Stimulated activated CD8-positive, alpha-beta memory T cell treated with anti-CD3 and anti-CD28 coated beads, Interleukin-15, amount 100 ng/mL, for 4 hours (primary cell): ENCODE measurements at places on chromosomes 1 and 21.

- no peak for DNase-seq
Measured at GRCh38 chr21:26555540-26556146, 17.4 kb downstream of the CYYR1 start.

- no peak for DNase-seq
Measured at GRCh38 chr1:210455840-210456603, 127.3 kb downstream of the HHAT start.

DNA sequence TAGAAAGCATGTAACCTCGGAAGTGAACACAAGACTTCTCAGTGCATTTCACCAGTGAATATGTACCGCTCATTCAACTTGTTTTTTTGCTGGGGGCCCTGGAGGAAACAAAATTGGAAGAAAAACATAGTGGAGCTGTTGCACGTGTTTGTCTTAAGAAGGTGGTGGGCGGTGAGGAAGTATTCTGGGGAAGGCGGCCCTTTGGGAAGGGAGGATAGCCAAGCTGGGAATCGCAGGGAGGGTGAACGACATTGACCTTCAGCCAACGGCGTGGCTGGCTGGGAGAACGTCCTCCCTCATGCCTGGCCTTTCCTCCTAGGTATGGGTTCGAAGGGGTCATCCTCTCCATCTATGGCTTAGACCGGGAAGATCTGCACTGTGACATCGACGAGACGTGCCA, 19.4 kb downstream of the TFF3 start:
- no peak for DNase-seq

GRCh38 chr21:23384679-23385078, 2222.6 kb downstream of the MRPL39 start:
- no peak for DNase-seq

DNA sequence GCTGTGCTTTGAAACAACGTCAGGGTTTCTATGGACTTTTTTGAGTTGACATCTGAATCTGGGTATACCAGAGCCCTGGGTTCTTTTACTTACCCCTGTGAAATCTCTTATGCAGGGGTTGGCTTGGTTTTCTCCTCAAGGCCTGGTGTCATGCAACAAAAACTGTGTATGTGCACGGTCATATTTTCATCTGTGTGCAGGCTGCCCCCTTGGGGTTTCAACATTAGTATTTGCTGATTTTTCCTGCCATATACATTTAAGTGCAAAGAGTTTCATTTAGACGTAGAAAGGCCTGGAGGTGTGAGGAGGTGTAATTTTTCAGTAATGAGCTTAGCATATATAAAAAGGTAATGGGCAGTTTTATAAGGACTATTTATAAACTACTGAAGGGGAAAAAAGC, 22.0 kb upstream of the ZBTB18 start:
- DNase-seq = no peak

DNA sequence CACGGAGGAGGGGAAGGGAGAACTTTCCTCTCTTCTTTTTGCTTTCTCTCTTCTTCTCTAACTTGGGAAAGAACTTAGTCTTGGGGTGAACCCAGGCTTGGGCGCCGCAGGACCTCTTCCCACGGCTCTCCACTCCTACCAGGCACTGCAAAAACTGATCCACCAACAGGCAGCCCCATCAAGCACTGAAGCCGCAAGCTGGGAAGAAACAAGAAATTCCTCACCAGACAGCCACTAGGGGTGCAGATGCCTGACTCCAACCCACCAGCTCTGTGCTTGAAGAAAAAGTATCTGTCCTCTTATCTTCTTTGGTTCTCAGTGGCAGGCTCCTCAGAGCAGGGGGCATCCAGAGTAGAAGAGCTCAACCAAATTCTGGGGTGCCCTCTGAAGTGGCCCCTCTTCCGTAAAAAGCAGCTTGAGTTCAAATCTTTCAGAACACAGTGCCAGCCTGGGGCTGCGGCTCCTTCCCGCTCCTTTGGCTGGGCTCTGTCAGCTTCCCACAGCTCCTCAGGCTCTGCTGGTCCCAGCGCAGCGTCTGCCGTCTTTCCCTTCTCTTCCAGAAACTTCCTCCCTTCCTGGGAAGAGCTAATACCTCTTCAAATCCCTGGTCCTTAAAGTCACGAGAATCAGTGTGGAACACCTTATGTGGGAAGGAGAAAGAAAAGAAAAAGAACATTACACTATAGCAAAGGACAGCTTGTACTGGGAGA, 2.4 kb downstream of the SLC41A1 start:
- DNase-seq = no peak

- no peak for DNase-seq
Measured at GRCh38 chr1:81967951-81968350, 167.2 kb downstream of the ADGRL2 start.

- DNase-seq = no peak
Measured at GRCh38 chr1:62682531-62682930, 5.7 kb downstream of the DOCK7 start.

GRCh38 chr1:52022133-52022532, 11.5 kb downstream of the KTI12 start:
- DNase-seq = no peak

GRCh38 chr1:50264590-50264989, 155.9 kb downstream of the ELAVL4 start:
- no peak for DNase-seq

DNA sequence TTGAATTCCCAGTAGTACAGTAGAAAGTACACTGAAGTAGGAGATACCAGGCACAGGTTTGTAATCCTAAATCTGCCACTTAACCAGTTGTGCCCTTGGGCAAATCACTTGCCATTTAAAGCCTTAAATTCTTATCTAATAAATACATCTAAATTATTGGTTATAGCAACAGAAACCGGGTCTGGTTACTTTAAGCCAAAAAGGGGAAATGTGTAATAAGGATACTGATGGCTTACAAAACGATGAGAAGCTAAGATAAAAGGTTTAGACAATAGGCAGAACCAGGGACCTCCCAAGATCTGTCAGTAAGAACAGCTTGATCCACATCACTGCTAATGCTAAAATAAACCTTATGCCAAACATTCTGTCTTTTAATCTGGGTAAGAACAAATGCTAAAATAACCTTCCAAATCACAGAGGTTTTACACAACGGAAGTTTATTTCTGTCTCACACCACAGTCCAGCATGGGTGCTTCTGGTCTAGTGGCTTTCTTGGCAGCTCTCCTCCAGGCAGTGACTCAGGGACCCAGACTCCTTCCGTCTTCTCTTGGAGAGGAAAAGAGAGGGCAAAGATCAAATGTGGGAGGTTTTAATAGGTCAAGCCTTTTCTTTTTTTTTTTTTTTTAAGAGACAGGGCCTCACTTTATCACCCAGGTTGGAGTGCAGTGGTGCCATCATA, 16.5 kb upstream of the ZMYM1 start:
- no peak for DNase-seq

- no peak for DNase-seq
Measured at GRCh38 chr1:230857822-230858221, 10.5 kb downstream of the C1orf198 start.

DNA sequence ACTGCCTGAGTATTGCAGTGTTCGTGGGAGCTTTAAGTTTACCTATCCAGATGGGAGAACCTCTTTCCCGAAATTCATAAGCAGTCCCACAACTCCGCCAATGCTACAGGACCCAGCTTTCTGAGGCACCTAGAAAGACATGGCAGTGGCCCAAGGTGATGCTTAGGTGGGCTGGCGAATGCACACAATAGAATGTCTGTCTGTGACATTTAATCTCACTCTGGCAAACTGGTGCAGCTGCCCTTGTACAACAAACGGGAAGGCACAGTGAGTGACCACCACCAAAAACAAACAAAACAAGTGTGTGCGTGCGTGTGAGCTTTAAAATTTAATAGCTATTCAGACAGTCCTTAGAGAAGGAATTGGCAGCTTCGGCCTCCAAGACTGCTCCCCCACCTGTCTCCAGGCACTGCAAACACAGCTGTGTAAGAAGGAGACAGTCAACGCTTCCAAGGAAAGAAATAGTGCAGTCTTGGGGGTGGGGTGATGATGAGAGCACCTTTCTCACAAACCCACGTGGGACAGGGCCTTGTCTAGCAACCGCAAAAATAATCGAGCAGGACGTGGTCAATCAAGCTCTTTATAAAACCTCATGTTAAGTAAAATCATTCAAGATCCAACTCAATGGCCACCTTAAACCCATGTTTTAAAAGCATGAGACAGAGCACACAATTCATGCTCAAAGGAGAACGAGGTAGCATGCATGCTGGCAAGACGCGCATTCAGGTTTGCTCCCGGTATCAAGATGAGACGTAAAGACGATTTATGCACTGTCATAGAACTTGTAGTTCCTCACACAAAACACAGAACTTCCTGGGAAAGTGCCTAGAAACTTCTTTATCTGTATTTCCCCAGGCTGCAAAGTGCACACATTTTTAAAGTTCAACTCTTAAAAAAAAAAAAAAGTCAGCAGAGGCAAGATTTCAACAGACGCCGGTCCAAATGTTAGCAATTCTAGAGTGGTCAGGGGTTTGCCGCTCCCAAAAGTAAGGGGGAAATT, 84.1 kb downstream of the TM2D1 start:
- no peak for DNase-seq

DNA sequence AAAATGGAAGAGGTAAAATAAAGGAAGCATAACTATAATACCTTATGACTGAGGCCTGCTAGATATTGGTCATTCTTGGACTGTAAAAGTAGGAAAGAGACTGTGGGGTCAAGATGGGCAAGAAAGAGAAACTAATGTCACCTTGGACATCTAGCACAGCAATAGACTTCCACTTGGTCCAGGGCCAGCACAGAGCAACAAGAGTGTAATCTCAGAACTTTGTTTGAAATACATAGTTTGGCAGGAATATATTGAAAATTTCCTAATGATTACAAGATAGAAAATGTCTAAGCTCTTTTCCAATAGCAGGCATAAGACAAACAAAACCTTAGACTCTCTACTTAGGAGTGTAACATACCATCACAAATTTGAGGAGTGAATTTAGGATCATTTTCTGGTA, 4.6 kb downstream of the LRRC8C start:
- DNase-seq = no peak

- no peak for DNase-seq
Measured at GRCh38 chr1:87174724-87175245, 153.9 kb upstream of the LMO4 start.

DNA sequence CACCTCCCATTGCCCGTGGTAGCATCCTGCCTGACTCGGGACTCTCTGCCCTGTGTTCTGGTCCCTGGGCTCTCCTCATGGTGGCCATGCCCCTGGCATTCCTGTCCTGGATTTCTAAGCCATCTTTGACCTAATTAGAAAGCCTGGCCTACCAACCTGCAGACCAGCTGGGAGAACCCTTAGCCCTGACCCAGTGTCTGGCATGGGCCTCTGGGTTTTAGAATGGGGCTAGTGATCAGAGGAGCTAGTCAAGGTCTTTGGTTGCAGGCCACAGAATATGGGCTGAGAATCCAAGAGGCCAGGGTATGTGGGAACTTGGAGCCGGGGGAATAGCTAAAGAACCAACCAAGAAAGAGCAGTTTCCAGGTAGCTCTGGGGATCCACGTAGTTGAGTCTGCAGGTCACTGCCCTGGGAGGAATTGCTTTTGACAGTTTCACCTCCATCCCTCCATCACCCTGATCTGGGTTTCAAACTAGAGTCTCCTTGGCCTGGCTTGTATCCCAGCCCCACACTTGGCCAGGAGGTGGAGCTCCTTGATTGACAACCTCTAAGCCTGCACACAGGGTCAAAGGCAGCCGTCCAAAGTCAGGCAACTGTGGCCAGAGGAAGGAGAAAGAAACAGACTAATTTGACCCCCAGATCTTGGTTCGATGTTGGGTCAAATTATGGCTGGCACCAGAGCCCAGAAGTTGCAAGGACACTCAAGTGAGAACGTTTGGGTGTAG, 54.7 kb upstream of the ABCG1 start:
- no peak for DNase-seq

- DNase-seq = no peak
Measured at GRCh38 chr1:17635276-17635675, 95.8 kb downstream of the ARHGEF10L start.

DNA sequence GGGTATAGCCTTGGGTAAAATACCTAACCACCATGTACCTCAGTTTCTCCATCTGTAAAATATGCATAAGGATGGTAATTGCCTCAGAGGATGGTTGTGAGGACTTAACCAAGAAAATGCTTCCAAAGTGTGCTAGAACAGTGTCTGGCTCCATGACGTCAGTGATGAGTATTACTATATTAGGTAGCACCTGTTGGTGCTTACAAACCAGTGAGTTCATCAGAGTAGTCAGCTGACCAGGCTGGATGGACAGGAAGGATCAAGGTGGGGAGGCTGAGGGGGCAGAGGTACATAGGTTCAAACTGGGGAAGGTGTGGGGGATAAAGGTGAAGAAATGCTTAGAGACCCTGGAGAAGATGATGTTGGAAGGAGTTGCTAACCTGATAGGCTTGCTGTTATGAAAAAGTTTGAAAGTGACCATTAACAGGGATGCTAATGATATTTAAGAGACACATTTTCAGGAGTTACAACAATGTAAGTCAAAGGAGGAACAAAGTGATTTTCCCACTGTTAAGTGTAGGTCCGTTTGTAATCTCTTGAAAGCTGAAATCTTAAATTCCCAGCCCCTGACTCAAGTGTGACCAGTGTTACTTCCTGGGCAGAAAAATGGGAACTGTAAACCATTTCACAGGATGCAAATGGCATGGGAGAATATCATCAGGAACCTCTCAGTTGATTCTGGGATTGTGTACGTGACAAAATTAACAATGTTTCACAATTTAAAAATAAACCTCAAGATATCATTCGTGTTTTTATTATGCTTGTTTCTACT, 4.4 kb downstream of the NTPCR start:
- no peak for DNase-seq

- DNase-seq = no peak
Measured at GRCh38 chr1:201348211-201348566, 29.3 kb downstream of the TNNT2 start.

- DNase-seq = no peak
Measured at GRCh38 chr1:18703041-18703621, 72.5 kb downstream of the PAX7 start.

DNA sequence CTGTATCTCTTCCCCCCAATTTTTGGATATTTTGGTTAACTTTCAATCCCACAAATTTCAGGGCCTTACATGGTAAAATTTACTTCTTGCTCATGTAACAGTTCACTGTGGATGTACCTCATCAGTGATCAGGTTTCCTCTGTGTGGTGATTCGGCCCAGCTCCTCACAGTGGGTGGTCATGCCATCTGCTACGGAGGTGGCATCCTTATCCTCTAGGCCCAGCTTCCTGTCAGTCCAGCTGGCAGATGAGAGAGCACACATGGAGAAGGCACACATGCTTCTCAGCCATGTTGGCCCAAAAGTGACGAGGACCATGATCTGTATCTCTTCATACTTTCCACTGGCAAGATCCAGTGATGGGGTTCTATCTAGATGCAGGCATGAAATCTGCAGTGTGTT, 27.2 kb downstream of the PCBP3 start:
- DNase-seq = no peak

DNA sequence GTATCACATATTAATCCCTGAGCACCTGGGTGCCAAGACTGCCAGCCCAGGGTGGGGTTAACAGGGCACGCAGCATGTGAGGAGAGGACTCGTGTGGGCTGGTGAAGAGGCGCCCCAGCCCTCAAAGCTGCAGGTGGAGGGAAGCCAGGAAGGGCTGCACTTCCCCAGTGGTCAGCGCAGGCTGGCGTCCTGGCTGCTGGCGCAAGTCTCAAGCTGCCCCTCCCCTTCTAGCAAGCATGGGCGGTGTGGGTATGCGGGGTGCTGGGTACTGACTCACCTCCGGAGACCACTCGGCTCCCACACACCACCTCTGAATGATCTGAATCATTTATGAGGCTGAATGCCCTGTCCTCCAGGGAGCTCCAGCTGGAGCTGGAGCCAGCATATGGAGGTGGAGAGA, 44.0 kb downstream of the EIF2D start:
- no peak for DNase-seq
